Activated T-cell treated with anti-CD3 and anti-CD28 coated beads, Interleukin-2, amount 50 U/mL, for 72 hours (primary cell): ENCODE measurements at places on chromosomes 1 and 21. TPM values are rescaled to one million over a fixed set of nuclear protein-coding genes. Genes with fewer than 3 reads are reported as not detected.
A peak's percentile ranks its signal among the peaks of the same experiment; 100 is the strongest.

- no peak for DNase-seq
- no peak overlapping the region for H3K4me3 ChIP-seq
- H3K27ac ChIP-seq: no peak overlapping the region
- no peaks in the 10 kb centered on the region for H3K27me3 ChIP-seq
Measured at GRCh38 chr1:88528792-88529191, 155.3 kb upstream of the PKN2 start.

DNA sequence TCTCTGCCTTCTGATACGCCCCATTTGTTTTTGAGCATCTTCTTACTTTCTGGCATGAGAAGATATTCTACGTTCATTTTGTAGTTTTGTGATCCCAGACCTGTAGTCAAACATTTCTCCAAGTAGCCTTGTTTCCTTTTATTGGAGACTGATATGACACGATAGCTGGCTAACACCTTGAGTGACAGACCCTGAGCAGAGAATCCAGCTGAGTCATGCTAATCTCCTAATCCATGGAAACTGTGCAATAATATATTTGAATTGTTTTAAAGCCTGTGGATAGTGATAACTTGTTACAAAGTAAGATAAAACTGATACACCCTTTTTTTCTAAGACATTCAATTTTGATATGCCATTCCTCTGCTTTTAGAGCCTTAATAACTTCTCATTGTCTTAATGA is 1.2 kb upstream of the IFI44L start:
- H3K4me3 ChIP-seq: peak overlapping the region; percentile 82
- H3K27ac ChIP-seq: peak overlapping the region; percentile 57
- peaks cover 60% of the 10 kb centered on the region for H3K4me1 ChIP-seq
- H3K36me3 ChIP-seq: peaks cover 3% of the 10 kb centered on the region

DNA sequence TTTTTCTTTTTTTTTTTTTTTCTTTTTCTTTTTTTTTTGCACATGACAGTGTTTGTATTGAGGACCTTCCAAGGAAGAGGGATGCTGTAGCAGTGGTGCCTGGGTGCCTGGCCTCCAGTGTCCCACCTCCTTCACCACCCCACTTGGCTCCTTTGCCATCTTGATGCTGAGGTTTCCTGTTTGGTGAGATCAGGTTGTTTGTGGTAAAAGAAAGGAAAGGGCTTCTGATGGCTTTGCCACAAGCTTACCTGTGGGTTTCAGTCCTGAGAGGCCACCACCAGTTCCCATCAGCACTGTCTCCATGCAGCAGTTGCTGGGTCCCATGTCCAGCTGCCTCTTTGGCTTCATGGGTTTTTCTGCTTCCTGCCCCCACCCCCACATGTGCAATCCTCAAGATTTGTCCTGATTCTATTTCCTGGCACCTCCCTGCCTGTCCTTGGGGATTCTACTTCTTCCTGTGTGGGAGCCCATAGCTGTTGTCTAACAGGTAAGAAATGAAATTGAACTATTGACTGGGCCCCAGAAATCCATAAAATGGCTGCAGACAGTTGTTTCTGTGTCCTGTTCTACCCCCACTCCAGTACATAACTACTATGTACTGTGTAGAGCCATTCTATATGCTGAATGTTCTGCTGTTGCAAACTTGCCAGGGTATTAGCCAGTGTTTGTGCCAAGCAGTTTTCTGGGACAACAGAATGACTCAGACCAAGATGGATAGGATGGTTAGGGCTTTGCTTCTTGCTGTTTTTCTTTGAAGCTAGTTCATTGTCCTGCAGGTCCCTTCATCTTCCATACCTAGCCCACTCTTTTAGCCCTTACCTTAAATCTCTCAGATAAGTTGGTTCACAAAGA is 4.2 kb upstream of the CCDC28B start:
- peaks cover 35% of the 10 kb centered on the region for H3K36me3 ChIP-seq
- peak overlapping the region; percentile 58 for H3K4me3 ChIP-seq
- no peak overlapping the region for H3K27ac ChIP-seq
- H3K27me3 ChIP-seq: no peaks in the 10 kb centered on the region

CALML6 gene
- 1.8 TPM for total RNA-seq

PTPRU gene
- total RNA-seq: 0.83 TPM

HLX gene
- 2.0 TPM for total RNA-seq
